ENCODE measurements at places on chromosomes 7 and 10. TPM values are rescaled to one million over a fixed set of nuclear protein-coding genes. Genes with fewer than 3 reads are reported as not detected.

ST8SIA6 gene
- polyA plus RNA-seq = not detected

CHAT gene
- not detected for polyA plus RNA-seq

PNPLA8 gene
- polyA plus RNA-seq = 50.2 TPM

SOSTDC1 gene
- polyA plus RNA-seq = not detected

LIPN gene
- polyA plus RNA-seq = 0.31 TPM

ACSL5 gene
- 52.3 TPM for polyA plus RNA-seq

SYNPO2L gene
- not detected for polyA plus RNA-seq

GPER1 gene
- polyA plus RNA-seq = 0.66 TPM

VAX1 gene
- not detected for polyA plus RNA-seq

TUBB8 gene
- 0.59 TPM for polyA plus RNA-seq

ACTL6B gene
- not detected for polyA plus RNA-seq

RNF133 gene
- polyA plus RNA-seq = not detected

ADRB1 gene
- not detected for polyA plus RNA-seq

DDC gene
- polyA plus RNA-seq = not detected

EBLN1 gene
- polyA plus RNA-seq = not detected

HEPACAM2 gene
- not detected for polyA plus RNA-seq

NAT16 gene
- not detected for polyA plus RNA-seq

CYP2E1 gene
- polyA plus RNA-seq = not detected

SRRM3 gene
- polyA plus RNA-seq = not detected

CNNM1 gene
- polyA plus RNA-seq = not detected

TEX36 gene
- not detected for polyA plus RNA-seq

AP4M1 gene
- 4.5 TPM for polyA plus RNA-seq

PTPRZ1 gene
- polyA plus RNA-seq = not detected

SHH gene
- polyA plus RNA-seq = not detected

SYT15B gene
- polyA plus RNA-seq = not detected

LLCFC1 gene
- polyA plus RNA-seq = not detected

CPN1 gene
- polyA plus RNA-seq = not detected

LEP gene
- polyA plus RNA-seq = not detected

SORCS3 gene
- not detected for polyA plus RNA-seq

CYREN gene
- 39.5 TPM for polyA plus RNA-seq

RASSF4 gene
- polyA plus RNA-seq = 0.69 TPM

PLA2G12B gene
- polyA plus RNA-seq = not detected

ATRNL1 gene
- polyA plus RNA-seq = 2.5 TPM

SCIN gene
- 1.6 TPM for polyA plus RNA-seq

STAMBPL1 gene
- 19.0 TPM for polyA plus RNA-seq

SPDYE2 gene
- polyA plus RNA-seq = 1.2 TPM

CUTC gene
- polyA plus RNA-seq = 57.6 TPM

COL1A2 gene
- polyA plus RNA-seq = not detected

OR2A5 gene
- polyA plus RNA-seq = not detected

NRBF2 gene
- 24.2 TPM for polyA plus RNA-seq
